ENCODE measurements at places on chromosomes 6 and 20.

- no peak for DNase-seq
These were observed 6.9 kb downstream of the TCF15 start for GRCh38 chr20:603116-603640.

- DNase-seq, result no peak
These were observed 56.9 kb downstream of the RTN4IP1 start for GRCh38 chr6:106572436-106572835.

- peak; percentile 75 for DNase-seq
These were observed 209.7 kb downstream of the FARS2 start for GRCh38 chr6:5471044-5471443.

DNA sequence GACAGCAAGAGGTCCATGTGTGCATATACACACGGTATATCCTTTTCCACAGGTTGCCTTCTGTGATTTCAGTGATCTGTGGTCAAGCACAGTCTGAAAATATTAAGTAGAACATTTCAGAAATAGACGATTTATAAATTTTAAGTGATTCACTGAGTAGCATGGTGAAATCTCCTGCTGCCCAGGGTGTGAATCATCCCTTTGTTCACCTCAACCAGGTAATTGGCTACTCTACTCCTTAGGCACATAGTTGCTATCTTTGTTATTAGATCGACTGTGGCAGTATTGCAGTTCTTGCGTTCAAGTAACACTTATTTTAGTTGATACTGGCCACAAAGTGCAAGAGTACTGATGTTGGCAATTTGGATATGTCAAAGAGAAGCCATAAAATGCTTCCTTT lies 1421.7 kb downstream of the GRIK2 start:
- no peak for DNase-seq

DNA sequence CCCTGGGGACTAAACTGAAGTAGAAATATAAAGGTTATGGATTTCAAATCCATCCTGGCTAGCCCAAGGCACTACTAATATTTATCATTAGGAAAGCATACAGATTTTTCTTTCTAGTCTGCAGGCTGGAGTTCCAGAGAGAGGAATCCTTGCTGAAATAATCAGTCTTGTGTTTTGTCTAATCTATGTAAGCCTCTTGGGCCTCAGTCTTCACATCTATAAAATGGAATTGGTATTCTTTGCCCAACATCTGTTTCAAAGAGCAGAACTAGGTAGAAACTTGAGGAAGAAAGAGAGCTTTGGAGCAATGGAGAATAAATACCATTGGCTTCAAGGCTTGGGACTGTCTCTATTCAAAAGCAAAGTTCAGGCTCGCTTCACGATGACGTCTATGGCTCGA lies 212.0 kb downstream of the ZMYND8 start:
- DNase-seq, result no peak

- no peak for DNase-seq
These were observed 378.7 kb upstream of the SOX4 start for GRCh38 chr6:21214738-21215448.

DNA sequence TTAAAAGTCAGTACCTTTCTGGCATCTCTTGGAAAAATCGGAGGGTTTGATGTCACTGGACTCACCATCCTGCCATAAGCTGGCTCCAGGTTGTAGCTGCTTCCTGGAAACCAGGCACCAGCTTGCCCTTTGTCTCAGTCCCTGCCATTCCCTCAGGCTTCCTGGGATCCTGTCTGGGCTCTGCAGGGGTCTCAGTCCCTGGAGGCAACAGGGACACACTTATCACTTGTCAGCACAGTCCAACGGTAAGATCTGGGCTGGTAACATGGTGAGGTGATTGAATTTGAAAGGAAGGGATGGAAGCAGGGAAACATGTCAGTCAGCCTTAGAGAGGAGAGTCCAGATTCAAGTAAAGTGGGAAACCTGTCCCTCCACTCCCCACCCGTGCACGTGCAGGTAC lies 147.6 kb upstream of the ECI2 start:
- no peak for DNase-seq

DNA sequence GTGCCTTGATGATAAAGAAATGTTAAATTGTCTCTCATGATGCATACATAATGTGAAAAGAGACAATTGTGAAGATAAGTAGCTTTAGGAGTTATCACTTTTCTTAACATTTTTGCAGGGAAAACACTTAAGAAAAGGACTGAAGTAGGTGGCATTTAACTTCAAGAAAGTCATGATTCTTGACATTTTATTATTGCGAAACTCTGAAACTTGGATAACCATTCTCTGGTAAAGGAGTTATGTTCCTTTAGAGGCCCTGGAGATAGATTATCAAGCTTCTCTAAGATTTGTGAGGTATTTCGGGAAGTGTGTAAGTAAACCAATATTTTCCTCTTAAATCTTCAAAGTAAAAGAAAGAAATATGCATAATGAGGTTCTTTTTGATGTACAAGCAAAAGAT lies 38.5 kb downstream of the HTR1B start:
- DNase-seq, result no peak

GRCh38 chr6:33967265-33967767 lies 163.5 kb upstream of the MLN start:
- no peak for DNase-seq

DNA sequence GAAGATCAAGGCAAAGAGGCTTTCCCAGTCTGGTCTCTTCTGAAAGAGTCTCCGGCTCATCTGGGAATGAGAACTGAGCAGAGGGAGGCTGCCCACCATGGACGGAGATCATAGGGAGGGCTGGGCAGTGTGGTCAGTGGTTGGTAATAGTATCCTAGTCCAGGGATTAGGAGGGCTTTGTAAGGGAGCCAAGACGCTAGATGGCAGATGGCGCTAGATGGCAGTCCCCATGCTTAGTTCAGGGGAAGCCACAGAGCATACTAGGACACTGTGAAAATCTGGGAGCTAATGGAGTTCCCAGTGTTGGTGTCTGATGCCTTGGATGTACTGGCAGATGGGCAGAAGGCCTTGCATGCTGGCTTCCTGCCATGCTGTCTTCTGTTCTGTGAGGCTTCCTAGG lies 21.7 kb upstream of the DAAM2 start:
- DNase-seq, result peak; percentile 25

DNA sequence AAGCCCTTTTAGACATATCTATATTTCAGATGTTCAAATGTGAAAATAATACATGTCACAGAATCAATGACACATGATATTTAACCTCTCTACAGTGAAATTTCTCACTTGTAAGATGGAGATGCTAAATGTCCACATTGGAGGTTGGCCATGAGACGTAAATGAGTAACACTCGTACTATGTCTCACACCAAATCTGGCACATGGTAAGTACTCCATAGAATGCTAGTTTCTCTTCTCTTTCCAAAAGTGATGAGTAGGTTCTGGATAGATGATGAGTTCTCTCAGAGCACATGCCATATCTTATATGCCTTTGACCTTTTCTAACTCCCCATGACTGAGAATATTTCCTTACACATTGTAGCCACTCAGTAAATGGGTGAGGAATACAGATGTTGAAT lies 17.7 kb downstream of the GFOD1 start:
- no peak for DNase-seq

DNA sequence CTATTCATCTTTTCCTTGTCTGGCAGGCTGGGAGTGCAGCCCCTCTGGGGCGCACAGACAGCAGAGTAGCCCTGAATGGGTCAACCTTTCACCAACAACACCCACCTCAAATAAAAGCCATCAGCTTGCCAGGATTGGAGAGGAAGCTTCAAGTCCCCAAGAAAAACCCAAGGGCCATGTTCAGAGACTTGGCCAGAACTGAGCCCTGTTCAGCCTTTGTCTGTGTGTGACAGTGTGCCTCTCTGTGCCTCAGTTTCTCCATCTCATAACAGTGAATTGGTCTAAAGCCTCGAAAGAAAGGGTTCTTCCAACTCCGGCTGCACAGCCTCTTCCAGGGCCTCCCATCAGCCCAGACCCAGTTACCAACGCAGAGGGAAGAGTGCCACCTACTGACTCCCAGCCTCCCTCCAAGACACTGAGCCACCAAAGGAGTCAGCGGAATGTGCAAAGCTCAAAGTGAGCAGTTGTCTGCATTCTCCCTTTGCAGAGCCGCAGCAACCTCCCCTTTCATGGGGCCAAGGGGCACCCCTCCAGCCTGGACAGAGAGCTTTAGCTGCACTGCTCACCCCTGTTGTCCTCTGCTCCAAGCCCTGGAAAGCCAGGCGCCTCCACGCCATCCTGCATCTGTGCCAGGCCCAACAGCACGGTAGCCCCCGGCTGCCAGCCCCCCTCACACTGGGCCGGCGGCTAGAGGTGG lies 82.7 kb upstream of the TOP1 start:
- DNase-seq, result peak; percentile 56

DNA sequence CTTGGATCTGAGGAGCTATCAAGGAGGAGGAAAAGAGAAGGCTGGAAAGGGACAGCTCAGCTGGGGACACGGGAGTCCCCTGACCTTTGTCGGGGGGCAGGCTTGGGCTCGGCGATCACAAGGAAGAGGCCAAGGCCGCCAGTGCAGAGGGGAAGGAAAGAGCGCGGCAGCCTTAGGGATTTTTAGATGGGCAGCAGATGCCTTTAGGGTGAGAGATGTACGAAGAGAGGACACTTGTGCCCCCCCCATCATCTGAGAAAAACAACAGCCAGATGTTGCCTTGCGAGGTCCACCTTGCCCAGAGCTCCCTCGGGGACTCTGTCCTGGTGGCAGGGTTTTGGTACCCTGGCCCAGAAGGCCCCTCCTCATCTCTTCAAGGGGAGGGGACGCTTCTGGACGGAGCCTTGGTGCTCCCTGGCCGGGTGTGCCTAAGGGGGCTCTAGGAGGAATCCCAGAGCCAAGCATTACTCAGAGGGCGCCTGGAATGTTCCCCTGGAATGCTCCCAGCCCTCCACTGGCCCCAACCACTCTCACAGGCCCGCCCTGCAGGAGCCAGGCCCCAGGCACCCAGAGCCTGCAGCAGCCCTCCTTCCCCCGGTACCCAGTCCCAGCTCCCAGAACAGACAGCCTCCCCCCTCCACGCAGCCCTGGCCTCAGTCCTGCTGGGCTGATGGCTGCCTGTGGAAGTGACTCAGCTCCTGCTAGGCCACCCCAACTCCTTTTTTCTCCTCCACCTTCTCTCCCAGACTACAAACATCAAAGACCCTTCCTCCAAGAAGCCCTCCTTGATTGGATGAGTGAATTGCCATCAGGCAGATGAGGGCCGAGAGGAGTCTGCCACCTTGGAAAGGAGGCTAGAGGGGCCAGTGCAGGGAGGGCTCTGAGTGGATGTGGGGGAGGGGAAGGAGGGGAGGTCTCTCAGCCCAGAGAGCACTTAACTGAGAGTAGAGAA lies 1.8 kb downstream of the ADAM33 start:
- no peak for DNase-seq

DNA sequence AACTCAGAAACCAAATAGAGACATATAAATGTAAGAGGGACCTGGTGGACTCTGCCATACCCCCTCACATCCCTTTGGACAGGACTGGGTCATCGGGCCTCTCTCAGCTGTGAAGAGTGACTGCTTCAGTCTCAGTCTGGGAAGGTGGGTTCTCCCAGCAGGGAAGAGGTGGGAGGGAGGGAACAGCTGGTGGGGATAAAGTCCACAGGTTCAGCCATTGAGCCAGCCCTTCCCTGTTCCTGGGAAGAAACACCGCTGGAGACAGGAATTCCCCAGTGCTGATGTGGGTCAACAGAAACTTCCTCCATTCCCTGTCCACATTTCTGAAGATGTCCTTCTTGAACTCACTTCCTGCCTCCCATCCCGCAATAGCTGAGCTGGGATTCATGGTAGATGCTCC lies 209.2 kb upstream of the PMEPA1 start:
- no peak for DNase-seq

- no peak for DNase-seq
These were observed 12.2 kb upstream of the LAMA2 start for GRCh38 chr6:128870746-128871145.

- DNase-seq, result no peak
These were observed 78.6 kb upstream of the RBM24 start for GRCh38 chr6:17202526-17202925.

DNA sequence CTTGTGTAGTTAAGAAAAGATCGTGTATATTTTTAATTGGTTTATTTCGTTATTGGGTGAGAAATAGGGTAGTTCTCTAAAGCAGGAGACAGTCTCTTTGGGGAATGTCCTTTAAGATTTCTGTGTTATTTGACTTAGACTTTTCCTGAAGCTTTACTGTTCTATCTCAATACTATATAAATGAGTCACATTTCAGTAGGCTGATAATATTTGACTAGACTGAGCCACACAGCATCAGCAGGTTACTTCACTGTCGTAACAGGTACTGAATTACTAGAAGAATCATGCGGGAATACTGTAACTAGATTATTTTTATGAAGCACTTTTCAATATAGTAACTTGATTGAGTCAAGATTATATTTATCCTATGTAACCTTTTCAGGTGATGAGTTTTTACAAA lies 1.4 kb downstream of the SMAP1 start:
- no peak for DNase-seq

- no peak for DNase-seq
These were observed 64.2 kb upstream of the MYLIP start for GRCh38 chr6:16064671-16065072.

DNA sequence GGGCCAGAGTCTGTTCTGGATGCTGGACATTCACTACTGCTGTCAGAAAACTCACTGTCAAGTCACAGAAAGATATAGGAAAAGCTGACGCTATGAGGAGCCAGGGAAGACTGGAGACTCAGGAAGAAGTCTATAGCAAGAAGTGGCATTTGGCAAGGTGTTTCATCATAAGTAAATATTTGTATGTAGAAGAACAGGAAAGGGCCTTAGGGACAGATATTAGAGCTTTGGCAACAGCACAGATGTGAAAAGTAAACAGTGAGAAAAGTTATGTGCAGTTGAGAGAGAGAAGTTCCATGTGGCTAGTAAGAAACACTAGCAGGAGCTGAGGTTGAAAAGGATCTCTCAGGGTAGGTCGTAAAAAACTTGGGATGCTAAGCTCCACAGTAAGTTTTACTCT lies 868.9 kb downstream of the PHF3 start:
- no peak for DNase-seq

DNA sequence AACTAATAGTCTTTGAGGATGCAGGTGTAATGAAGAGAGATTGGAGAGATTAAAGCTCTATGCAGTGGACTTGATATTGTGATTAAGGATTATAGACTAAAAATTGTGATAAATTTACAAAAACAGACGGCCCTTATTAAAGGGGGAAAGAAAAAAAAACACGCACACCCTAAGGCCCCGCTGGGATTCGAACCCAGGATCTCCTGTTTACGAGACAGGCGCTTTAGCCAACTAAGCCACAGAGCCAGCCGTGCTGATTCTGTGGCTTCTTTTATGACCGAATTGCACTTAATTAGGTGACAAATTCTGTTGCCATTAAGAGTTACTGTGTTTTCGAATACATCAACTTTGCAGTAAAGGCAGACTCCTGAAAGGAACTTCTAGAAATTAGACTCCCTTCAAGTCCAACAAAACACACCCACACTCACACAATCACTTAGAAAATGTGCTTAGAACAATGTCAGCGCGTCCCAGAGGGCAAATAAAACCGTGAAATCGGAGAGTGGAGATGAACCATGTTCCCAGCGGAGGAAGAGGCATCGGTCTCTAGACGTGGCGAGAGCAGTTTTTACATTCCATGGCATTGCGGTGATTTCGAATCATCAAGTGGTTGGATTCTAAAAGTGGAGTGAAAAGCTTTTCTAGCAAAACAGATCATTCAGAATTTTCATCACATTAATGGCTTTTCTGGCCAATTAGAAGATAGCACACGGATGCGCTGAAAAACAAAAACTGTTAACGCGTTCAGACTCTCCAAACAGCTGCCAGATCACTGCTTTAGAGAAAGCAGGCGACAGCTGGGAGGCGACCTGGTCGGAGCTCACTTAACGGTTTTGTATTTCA lies 122.6 kb downstream of the GPX5 start:
- DNase-seq, result peak; percentile 28

All from posterior cingulate gyrus (tissue), 11 donors.